Adrenal gland (tissue), 19 donors: ENCODE measurements at places on chromosomes 5 and 9.
A peak's percentile ranks its signal among the peaks of the same experiment; 100 is the strongest.

- no peak for DNase-seq
Measured at GRCh38 chr9:38761999-38762398, 42.1 kb upstream of the FAM240B start.

DNA sequence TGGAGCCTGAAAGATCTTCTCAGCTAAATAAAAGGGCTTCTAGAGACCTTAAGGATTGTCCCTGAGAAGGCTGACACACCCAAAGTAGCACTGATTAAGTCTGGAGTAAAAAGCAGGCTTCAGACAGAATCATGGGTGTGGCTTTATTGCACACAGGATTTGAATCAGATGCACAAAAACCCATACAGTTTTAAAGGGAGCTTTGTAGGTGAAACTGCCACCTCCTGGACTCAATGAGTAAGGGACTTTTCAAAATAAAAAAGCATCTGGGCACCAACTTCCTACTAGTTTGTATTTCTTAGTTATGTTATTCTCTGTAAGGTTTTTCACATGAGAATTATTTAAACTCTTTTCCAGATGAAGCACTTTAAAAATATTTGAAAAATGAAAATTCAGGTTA is 129.4 kb downstream of the EDIL3 start:
- DNase-seq, result no peak

- DNase-seq, result no peak
Measured at GRCh38 chr5:160152287-160152686, 33.0 kb upstream of the PWWP2A start.

DNA sequence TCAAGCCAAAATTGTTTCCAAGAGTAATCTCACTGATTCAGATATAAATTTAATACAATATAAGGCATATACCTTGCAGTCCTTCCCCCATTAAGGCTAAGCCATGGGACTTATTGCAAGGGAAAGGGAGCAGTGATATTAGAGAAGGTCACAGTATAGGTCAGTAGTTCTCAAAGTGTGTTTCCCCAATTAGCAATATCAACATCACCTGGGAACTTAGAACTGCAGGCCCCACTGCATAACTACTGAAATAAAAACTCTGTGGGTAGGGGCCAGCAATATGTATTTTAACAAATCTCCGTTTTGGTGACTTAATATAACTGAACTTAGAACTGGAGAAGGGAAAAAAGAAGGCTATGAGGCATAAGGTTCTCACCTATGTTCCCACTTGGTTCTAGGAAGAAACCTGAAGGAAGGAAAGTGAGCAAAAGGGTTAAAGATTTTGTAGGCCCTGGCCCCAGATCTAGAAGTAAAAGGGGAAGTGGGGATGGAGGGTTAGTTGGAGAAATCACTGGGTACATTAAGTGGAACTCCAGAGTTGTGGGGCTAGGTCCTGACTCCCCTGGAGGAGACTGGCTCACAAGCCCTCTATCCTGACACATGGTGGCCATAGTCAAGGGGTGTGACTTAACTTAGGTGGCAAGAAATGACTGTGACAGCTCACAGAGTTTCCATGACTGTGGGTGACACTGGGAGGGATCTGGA is 40.7 kb downstream of the WDR36 start:
- no peak for DNase-seq

GRCh38 chr5:56585999-56586691 is 229.2 kb upstream of the MAP3K1 start:
- DNase-seq, result peak; percentile 50

DNA sequence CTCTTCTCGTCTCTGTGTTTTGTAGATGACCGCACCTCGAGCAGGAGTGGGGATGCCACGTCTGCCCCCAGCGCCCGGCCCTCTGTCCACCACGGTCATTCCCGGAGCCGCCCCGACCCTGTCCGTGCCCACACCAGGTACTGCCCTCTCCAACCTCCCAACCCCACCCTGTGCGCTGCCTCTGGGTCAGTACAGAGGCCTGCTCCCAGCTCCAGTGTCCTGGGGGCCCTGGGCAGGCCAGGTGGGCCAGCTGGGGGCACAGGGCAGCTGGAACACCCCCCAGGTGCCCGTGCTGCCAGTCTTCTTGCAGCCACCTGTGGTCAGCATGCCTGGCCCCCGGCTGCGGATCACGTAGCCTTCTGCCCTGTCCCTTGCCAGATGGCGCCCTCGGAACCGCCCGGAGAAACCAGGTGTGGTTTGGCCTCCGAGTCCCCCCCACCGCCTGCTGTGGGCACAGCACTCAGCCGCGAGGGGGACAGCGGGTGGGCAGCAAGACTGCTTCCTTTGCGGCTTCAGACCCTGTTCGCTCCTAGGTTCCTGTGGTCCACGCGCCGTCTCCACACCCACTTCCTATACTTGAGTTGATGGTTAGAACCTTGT is 133.7 kb downstream of the WNK2 start:
- no peak for DNase-seq

DNA sequence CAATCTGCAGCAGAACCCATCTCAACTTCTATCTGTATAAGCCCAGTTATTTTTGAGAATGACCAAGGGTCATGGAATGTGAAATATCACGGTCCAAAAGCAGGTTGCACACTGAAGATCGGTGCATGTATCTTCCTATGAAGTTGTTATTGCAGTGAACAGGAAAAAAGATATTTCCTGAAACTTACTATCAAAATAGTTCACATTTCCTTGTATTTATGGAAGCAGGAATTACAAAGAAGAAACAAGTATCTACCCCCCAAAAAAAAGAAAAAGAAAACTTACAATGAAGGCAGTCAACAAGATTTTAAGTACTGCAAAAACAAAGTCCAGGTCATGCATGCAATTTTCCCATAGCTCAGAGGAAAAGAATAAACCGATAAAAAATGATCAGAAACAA is 70.0 kb downstream of the MPDZ start:
- DNase-seq, result no peak

- DNase-seq, result no peak
Measured at GRCh38 chr5:152202321-152202720, 202.8 kb downstream of the NMUR2 start.

- no peak for DNase-seq
Measured at GRCh38 chr5:78644741-78645300, 3.8 kb downstream of the LHFPL2 start.

DNA sequence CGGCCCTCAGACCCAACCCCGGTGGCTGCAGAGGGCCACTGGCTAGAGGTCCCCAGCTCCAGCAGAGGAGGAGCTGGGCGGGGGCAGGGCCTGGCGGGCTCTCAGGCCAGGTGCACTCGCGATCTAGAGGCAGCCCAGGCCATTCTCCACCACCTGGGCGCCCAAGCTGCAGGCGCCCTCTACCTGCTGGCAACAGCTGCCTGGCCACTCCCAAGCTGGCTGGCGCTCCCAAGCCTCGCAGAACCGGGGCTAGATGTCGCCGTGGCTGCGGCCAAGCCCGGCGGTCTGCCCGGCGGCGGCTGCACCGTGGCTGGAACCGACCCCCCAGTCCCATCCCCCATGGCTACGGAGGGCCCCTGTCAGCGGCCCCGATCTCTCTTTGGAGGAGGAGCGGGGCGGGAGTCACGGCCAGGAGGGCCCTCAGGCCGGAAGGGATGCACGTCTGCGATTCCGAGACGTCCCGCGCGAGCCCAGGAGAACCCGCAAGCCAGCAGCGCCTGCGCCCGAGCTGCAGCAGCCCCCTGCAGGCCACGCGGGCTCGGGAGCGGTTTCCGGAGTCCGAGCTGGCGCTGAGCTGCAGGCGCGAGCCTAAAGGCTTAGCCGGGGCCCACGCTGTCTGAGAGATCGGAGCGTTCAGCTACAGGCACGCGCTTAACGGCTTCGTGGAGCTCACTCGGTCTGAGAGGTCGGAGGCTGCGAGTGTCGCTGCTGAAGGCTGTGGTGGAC is 44.3 kb upstream of the BICD2 start:
- DNase-seq, result peak; percentile 73

GRCh38 chr5:2841208-2841607 is 89.7 kb upstream of the IRX2 start:
- DNase-seq, result no peak

GRCh38 chr9:112819635-112820496 is 69.3 kb downstream of the SNX30 start:
- peak; percentile 66 for DNase-seq

- DNase-seq, result no peak
Measured at GRCh38 chr9:95038666-95039065, 278.8 kb downstream of the FANCC start.

DNA sequence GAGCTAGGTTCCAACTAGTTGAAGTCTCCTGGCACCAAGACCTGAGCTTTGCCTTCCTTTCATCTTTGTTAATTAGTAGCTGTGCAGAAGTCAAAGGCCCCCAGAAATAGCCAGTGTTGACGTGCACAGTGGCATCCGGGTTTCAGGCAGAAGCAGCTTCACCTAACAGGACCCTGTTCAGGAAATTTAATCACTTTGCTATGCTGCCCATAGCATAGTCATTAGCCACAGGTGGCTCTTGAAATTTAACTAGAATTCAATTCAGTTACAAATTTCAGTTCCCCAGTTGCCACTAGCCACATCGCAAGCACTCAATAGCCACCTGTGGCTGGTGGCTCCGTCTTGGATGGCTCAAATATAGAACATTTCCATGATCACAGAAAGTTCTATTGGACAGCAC is 179.1 kb downstream of the GOLPH3 start:
- no peak for DNase-seq

- DNase-seq, result no peak
Measured at GRCh38 chr9:84379740-84380139, 39.2 kb upstream of the SLC28A3 start.

DNA sequence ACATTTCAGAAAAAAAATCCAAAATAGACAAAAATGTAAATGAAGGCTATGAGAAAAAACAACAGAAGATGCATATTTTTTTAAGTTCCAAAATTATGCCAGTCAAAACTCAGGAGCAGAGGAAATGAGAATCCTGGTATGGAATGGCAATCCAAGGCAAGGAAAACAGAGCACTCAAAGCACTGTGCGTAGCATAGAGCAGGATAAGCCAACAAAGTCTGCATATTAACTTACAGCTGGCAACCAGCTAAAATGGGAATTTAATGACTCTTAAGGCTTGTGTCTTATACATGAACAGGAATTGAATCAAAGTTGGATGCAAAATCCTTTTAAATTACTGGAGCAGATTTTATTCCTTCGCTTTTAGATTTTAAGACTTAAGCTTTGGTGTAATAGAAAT is 203.5 kb upstream of the DAPK1 start:
- no peak for DNase-seq

DNA sequence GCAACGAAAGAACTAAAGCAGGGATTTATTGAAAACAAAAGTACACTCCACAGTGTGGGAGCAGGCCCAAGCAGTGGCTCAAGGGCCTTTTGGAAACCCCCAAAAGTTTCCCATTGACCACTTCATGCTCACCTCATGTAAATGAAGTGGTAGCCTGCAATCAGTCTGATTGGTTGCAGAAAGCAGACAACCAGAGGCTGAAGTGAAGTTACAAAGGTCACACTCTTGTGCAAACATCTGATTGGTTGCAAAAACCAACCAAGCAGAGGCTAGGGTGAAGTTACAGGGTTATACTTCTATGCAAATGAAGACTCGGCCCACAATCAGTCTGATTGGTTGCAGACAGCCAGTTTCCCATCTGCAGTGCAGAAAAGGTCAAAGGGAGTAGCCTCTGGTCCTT is 258.0 kb downstream of the YTHDC2 start:
- DNase-seq, result no peak

GRCh38 chr5:32805971-32806638 is 95.0 kb downstream of the NPR3 start:
- DNase-seq, result no peak

DNA sequence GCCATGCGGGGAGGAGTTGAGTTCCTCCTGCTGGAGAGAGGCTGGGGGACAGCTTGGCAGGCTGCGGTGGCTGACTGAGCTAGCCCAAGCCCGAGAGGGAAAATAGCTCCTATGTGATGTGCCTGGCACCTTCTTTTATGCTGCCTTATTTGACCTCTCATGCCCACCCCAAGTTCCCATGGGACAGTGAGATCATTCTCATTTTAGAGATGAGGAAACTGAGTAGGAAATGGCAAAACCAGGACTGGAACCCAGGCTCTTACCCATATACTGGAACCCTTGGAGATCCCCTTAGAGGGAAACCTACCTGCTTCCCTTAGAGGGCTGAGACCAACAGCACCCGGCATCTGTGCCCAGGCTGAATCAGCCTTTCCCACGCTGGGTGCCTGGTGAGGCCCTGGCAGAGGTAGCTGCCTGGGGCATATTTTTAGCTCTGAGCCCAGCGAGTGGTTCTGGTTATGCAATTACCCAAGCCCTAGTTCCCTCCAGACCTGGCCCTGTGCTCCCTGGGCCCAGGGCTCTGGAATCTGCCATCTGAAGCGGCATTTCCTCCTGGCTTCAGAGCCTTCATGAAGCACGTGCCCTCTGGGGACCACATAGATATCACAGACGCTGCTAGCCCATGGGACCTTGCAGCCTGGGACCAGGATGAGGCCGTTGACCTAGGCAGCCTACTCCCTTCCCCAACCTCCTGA is 23.6 kb downstream of the COL27A1 start:
- peak; percentile 67 for DNase-seq

- DNase-seq, result peak; percentile 26
Measured at GRCh38 chr9:113155911-113156588, 5.2 kb downstream of the SLC31A2 start.

- DNase-seq, result peak; percentile 74
Measured at GRCh38 chr9:136059321-136059791, 35.7 kb downstream of the NACC2 start.

- peak; percentile 8 for DNase-seq
Measured at GRCh38 chr5:170337045-170337733, 39.6 kb upstream of the LCP2 start.
